Epithelial cell of esophagus (primary cell): ENCODE measurements at places on chromosomes 5 and 9.

GRCh38 chr5:33513462-33514185, 72.9 kb downstream of the TARS1 start:
- no peak for DNase-seq

- no peak for DNase-seq
These were observed 192.6 kb upstream of the MSX2 start for GRCh38 chr5:174531782-174532191.

DNA sequence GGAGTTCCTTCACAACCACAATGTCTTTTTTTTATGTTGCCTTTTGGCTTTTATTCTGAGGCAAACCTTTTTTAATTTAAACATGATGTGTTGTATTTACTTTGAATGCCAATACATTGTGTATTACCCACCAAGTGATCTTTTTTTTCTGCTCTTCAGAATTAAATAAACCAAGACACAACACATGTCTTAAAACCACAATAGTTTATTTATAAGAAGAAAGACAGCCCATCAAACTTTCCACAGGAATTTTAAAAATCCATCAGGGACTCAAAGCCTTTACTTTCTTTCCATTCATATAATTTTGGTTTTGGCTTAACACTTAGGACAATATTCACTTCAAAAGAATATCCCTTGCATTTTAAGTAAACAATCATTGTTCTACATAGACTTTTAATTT, 321.8 kb upstream of the MEF2C start:
- no peak for DNase-seq

GRCh38 chr5:22593592-22593991, 259.6 kb downstream of the CDH12 start:
- DNase-seq = no peak

- DNase-seq = no peak
These were observed 516.5 kb downstream of the ACTL7B start for GRCh38 chr9:108339251-108339650.

DNA sequence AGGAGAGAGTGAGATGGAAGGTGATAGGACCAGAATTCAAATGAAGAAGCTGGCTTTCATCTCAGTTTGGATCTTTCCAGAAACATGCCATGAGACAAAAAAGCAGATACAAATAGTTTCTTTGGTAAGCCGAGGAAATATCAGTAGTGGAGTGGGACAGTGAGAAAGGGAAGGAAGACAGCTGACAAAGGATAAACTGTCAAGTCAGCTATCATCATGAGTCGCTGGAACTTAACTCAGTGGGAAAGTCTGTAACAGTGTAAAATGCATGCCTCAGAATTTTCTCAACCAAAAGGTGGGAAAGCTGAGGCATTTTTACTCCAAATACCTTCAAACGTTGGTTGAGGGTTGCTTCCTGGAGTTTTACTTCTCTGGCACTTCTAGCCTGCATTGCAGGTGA, 129.8 kb downstream of the PLPPR1 start:
- no peak for DNase-seq

GRCh38 chr9:121360601-121361374, 9.3 kb downstream of the STOM start:
- peak; percentile 61 for DNase-seq

DNA sequence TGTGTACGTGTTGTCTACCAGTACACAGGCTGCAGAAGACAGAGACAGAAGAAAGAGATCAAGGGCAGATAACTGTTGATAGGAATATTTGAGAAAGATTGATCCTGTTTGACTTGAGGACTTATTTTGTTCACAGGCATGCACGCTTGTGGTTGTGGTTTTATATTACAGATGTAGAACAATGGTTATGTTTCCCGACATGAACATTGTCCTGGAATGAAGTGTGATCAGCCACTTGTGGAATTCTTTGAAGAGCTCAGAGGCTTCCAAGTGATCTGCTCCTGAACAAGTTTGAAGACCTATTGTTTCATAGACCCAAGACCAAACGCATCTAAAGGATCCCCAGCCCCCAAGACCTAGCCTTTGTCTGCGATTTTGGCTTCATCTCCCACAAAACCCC, 13.7 kb downstream of the TEX53 start:
- DNase-seq = no peak

GRCh38 chr9:128493424-128493823, 11.1 kb upstream of the GLE1 start:
- no peak for DNase-seq

- no peak for DNase-seq
These were observed 154.0 kb downstream of the PIK3R1 start for GRCh38 chr5:68369457-68370125.

DNA sequence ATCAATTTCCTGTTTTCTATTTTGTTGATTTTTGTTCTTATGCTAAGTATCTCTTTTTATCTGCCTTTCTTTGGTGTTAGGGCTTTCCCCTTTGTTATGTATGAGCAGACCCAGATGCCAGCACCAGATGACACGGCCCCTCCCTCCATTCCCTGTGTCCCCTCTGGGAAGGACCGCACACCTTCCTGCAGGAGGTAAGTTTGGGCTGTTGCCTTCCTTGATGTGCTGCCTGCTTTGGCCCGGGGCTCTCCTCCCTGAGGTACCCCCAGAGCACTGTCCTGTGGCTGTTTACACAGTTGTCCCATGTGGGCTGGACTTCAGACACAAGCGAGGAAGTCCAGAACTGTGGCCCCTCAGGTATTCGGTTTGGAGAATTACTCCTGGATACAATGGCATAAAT, 343.8 kb upstream of the IRX1 start:
- DNase-seq = no peak

GRCh38 chr9:36101916-36102741, 34.4 kb upstream of the GLIPR2 start:
- DNase-seq = peak; percentile 86

DNA sequence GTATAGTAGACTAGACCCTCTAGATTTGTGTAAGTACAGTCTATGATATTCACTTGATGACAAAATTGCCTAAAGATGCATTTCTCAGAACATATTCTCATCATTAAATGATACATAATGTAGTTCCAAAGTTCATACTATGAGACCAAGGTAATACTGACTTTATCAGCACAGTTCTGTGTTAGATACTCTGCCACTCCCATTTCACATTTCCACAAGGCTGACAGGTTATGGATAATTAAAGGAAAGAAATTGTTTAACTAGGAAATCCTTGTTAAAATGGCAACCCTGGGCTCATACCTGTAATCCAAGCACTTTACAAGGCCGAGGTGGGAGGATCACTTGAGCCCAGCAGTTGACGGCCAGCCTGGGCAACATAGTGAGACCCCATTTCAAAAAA, 33.6 kb downstream of the TYRP1 start:
- DNase-seq = no peak

- peak; percentile 3 for DNase-seq
These were observed 8.5 kb downstream of the SPINK9 start for GRCh38 chr5:148343603-148344487.

GRCh38 chr5:54455413-54456157, at the start of gene HSPB3:
Gene HSPB3, plus strand, starts transcription at chr5:54455699. Its CDS starts 91 bp downstream, at chr5:54455790.
- DNase-seq = peak; percentile 59

- DNase-seq = no peak
These were observed 698 bp upstream of the LCN2 start for GRCh38 chr9:128148509-128149000.

GRCh38 chr9:99431103-99431502, 209.0 kb downstream of the SEC61B start:
- DNase-seq = peak; percentile 52

GRCh38 chr5:39696672-39697398, 272.1 kb upstream of the DAB2 start:
- no peak for DNase-seq

- peak; percentile 82 for DNase-seq
These were observed 49.1 kb upstream of the SLIT3 start for GRCh38 chr5:169350016-169350415.

GRCh38 chr5:125476901-125477585, 730.6 kb upstream of the ZNF608 start:
- DNase-seq = peak; percentile 30
